ENCODE measurements at places on chromosomes 1 and 21. TPM values are rescaled to one million over a fixed set of nuclear protein-coding genes. Genes with fewer than 3 reads are reported as not detected.
A peak's percentile ranks its signal among the peaks of the same experiment; 100 is the strongest.

DNA sequence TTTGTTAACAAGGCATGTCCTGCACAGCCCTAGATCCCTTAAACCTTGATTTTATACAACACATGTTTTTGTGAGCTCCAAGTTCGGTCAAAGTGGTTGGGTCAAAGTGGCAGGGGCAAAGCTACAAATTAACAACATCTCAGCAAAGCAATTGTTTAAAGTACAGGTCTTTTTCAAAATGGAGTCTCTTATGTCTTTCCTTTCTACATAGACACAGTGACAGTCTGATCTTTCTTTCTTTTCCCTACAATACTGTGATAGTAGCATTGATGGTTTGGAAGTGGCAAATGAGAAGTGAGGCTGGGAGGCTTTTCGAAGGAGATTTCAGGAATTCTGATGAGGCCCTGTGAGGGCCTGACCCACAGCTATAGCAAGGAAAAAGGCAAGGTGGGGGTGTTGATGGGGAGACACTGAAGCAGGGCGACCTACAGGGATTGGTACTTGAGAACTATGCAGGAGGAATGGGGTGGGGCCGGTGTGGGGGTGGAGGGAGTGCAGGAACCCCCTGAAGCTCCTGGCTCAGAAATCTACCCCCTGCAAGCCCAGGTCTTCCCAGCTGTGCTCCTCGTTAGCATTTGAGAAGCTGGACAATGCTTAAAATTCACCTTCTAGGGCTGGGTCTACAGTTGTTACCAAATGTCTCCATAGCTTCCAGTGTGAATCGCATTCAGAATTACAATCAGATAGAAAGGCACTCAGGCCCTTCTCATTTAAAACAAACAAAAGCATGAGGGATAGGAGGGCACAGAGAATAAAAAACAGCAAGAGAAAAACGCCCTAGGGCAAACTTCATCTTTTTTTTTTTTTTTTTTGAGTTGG, 102.6 kb upstream of the PPM1J start:
- no peak for DNase-seq

DNA sequence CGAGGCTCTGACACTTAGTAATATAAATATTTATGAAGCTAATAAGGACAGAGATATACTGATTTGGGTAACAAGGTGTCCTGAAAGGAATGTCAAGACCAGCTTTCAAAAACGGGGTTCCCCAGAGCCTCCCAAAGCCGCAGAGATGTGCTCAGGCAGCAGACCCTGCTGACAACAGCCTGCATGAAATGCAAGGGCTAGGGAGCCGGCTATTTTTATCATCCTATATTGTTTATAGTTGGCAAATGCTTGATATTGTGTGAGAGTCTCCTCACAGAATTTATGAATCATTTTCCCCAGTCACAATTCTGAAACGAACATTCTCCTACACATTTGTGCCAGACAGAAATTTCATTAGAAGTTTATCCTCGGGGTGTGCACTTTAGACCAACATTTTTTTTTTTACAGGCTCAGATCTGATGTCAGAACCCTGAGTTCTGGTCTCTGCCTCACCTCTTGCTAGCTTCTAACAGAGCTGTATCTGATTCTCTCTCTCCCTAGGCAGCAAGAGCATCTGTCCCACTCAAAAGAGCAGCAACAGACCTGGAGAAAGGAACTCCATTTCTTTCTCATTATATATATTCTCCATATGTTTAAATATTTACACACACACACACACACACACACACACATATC, 302.3 kb upstream of the PLD5 start:
- DNase-seq = peak; percentile 48

TNN gene
- total RNA-seq = not detected

CCDC181 gene
- total RNA-seq = 1.2 TPM

FAM131C gene
- total RNA-seq = 3.6 TPM

- no peak for DNase-seq
These were observed 8.7 kb downstream of the LAPTM5 start for GRCh38 chr1:30748699-30749401.

RXFP4 gene
- total RNA-seq = 6.3 TPM

DNA sequence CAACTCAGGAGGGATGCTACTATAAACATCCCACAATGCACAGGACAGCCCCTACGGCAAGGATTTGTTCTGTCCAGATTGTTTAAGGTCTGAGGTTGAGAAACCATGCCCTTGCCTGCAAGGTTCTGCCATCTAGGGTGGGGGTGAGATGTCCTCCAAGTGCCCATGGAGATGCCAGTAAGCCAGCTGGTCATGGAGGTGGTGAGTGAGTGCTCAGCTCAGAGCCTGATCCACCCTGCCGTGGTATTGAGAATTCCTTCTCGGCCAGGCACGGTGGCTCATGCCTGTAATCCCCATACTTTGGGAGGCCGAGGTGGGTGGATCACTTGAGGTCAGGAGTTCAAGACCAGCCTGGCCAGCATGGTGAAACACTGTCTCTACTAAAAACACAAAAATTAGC, 13.3 kb upstream of the CTRC start:
- DNase-seq = no peak

DNA sequence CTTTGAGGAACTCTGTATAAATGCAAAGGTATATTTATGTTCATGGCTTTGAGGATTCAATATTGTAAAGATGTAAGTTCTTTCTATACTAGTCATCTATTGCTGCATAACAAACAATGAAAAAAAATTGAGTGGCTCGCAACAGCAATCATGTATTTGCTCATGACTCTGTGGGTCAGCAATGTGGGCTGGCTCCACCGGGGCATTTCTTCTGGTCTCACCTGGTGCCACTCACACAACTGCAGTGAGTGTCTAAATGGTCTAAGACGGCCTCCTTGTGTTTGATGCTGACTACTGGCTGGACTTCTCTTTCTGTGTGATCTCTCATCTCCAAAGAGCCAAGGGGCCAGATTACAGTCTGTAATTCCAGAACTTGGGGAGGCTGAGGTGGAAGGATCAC, 45.1 kb upstream of the EXO1 start:
- no peak for DNase-seq

DNA sequence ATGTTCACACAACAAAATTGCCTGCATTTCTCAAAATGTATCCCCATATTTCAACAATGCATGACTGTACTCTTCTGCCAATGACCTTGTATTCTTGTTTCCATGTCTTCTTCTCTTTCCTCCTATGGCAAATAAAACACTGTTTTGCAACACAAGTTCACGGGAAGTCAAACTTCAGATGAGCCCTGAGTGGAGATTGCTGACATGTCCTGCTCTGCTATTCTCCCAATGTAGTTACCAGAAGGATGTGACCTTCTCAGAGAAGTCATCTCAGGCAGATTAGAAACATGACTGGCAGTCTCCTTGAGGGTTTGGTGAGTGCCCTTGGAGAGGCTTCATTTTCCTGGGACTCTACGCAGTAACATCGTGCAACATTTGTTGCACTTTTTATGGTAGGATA, 15.6 kb downstream of the FCGR2B start:
- no peak for DNase-seq

DNA sequence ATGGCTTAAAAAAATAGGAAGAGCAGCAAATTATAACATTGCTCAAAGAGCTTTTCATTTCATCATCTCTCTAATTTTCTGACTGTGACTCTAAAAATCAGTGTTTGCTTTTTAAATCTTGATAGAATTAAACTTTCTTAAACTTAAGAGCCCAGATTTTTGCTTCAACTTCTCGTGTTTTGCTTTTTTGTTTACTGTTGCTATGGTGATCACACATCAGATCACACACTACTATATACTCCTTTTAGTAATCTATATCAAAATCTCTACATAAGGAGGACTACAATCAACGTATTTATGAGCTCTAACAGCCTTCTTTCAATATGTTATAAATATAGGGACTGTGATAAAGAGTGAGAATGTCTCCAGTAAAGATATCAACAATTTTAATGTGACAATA, 537.3 kb downstream of the KCNT2 start:
- no peak for DNase-seq

- DNase-seq = no peak
These were observed 6.1 kb upstream of the KLF17 start for GRCh38 chr1:44112486-44112885.

SHE gene
- 3.4 TPM for total RNA-seq

PTGS2 gene
- 113 TPM for total RNA-seq

- no peak for DNase-seq
These were observed 78.4 kb downstream of the GPATCH2 start for GRCh38 chr1:217552339-217552951.

- DNase-seq = no peak
These were observed 367.7 kb downstream of the PRDM2 start for GRCh38 chr1:14067711-14068110.

SPRR2A gene
- total RNA-seq = not detected

DNA sequence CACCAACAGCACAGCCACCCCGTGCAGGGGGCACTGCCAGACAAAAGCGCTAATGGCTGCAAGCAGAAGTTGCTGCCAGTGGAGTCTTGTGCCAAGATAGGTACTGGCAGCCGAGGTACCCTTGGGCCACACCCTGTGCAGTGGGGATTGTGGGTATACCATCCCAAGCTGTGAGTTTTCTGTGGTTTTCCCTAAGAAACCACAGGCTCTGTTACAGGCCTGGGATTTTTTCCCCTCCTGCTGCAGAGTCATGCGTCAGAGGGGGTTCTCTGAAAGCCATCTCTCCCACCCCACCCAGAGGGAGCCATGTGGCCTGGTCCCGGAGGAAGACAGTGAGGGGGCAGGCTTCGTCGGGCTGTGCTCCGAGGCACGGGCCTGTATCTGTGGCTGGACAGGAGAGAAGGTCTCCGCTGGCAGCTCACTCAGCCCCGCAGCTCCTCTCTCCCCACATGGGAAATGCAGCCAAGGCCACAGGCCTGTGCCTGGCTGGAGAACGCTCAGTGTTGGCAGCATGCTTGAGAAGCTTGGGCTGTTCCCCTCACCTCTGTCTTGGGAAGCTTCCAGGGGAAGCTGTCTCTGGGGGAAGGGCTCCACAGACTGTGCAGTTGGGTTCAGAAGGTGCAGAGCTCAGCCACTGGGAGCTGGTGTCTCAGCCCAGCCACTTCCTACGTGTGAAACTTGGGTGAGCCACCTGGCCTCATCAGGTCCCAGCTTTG, 42.5 kb downstream of the NEK2 start:
- peak; percentile 64 for DNase-seq

GRCh38 chr21:42062236-42063022, 8.7 kb upstream of the UMODL1 start:
- DNase-seq = no peak

DNA sequence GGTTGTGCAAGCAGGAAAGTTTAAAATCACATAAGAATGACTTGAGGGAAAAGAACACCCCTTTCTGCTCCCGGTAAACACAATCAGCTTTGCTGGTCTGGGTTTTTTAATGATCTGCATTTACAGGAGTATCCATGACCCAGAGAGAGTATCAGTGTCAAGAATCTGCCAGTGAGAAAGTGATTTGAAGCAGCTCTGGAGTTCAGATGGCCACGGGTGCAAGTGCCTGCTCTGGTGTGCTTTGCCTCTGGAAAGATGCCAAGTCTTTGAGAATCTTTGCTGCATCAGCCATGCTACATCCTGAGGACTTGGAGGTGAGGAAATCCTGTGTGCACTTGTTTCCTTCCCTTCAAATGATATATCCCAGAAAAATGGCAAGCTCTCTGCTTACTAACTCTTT, 18.6 kb upstream of the MYSM1 start:
- peak; percentile 82 for DNase-seq

All from umbilical cord (tissue), 2 donors.